Effector memory CD4-positive, alpha-beta T cell (primary cell): ENCODE measurements at places on chromosomes 16 and 17.

DNA sequence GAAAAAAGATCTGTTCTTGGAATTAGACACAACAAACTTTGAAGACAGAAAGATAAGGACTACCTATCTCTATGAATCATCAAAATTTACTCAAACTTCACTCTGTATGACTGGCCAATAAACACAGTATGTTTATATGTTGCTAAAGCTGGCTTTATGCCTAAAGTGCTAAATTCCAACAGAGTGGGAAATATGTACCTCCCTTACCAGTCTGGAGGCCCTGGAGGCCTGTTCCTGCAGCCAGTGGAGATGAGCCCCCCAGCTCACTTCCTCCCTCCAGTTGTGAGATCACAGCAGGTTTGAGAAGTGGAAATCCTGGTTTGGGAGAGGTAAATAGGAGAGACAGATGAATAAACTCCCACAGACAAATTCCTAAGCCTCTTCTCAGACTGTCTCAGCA is 9.0 kb downstream of the ZNF23 start:
- DNase-seq: no peak

DNA sequence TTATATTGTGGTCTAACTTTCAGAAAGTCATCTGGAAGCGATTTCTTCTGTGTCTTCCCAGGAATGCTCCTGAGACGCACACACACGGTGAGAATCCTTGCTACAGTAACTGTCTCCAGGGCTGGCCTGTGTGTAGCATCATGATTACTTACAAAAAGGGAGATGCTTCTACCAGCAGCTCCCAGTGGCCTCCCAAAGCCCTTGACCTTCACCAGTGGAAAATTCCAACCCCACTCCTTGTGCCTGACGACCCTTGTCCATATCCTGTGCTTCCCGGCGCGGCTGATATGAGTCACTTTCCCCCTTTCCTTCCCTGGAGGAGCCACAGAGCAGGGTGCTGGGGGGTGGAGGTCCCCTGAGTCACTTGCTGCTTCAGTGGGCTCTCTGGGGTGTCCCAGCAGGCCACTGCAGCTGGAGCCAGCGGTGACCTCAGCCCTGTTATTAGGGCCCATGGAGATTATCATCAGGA is 22.1 kb upstream of the NAT9 start:
- no peak for DNase-seq

DNA sequence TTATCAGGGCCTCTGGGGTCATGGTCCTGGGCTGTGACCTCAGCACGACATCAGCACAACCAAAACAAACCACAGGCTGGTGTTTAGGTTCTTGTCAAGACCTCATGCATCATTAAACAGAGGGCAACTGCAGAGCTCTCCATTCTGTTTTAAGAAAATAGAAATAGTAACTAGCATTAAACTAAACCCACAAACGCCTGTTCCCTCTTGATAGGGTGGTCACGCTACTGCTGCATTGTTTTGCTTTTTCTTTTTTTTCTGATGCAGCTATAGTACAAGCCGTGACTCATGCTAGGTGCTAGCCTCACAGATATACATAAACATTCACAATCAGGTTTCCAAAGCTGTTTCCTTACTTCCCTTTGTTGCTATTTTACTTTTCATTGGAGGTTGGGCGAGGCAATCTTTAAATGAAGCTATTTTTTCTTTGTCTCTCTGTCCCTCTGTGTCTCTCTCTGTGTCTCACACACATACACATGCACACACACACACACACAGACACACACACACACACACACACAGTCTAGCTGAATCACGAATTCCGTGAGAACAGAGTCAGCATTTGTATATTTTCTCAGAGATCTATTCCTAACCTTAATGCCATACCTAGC is 310.3 kb downstream of the CDH13 start:
- no peak for DNase-seq

DNA sequence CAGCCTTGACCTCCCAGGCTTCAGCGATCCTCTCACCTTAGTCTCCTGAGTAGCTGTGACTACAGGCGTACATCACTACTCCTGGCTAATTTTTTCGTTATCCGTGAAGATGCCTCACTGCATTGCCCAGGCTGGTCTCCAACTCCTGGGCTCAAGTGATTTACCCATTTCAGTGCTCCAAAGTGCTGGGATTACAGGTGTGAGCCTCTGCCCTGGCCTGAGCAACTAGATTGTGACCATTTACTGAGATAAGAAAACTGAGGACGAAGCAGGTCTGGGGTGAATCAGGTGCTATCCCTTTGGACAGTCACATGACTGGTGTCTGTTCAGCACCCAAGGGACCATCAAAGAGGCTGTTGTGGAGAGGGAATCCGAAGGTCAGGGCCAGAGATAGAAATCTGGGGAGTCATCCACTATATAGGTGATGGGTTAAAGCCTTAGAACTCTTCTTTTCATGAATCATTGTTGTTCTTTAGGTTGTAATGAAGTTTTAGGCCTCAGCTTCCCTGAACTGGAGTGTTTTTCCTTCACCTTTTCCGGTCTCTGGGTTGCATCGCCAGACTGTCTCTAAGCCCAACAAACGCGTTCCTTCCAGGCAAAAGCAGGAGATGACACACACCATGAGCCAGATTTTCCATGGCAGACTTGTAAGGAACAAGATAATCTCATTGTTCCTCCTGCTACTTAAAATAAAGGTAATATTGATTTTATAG is 62.5 kb downstream of the FTO start:
- DNase-seq: no peak

- no peak for DNase-seq
Observed at GRCh38 chr17:61495161-61495857, 43.1 kb downstream of the TBX4 start.

DNA sequence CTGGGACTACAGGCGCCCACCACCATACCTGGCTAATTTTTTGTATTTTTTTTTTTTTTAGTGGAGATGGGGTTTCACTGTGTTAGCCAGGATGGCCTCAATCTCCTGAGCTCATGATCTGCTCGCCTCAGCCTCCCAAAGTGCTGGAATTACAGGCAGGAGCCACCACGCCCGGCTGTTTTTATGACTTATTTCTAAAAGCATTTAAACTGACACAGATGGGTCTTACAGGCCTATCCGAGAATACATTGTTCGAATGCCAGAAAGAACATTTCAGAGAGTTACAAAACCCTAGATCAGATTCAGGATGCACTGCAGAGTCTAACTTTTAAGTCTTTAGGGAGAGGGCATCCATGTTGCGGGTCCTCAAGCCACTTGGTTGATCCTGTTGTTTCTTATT is 234.7 kb upstream of the MAF start:
- no peak for DNase-seq

- DNase-seq: peak; percentile 74
Observed at GRCh38 chr17:8109661-8110455, 8.5 kb downstream of the ALOXE3 start.

DNA sequence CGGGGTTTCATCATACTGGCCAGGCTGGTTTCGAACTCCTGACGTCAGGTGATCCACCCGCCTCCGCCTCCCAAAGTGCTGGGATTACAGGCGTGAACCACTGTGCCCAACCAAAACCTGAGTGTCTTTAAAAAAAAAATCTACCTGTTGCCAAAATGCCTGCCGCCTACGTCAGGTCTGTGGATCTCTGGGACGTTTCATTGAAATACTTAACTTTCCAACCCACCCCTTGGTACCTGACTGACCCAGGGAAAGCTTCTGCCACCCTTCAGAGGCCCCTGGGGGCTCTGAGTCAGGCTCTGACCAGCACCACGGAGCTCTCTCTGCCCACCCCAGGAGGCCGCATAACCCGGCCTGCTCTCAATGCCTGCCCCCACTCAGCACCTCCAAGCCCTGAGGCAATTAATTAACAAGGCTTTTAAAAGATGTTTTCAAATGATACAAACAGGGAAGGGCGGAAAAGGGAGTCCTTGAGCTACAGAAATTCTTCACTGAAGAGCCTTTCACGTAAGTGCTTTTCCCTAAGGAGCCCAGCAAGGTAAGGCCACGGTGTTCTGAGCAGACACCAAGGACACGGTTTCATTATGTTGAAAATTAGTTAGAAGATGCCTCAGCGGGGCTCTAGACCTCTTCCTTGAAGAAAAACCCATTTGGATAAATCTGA is 29.3 kb upstream of the GSG1L start:
- no peak for DNase-seq

- DNase-seq: no peak
Observed at GRCh38 chr16:85901773-85902365, 2.9 kb downstream of the IRF8 start.

GRCh38 chr16:76276745-76277438 is at the start of gene CNTNAP4:
Gene CNTNAP4 (plus strand): TSS chr16:76277401. CDS start chr16:76277663, 262 bp downstream.
- DNase-seq: no peak

DNA sequence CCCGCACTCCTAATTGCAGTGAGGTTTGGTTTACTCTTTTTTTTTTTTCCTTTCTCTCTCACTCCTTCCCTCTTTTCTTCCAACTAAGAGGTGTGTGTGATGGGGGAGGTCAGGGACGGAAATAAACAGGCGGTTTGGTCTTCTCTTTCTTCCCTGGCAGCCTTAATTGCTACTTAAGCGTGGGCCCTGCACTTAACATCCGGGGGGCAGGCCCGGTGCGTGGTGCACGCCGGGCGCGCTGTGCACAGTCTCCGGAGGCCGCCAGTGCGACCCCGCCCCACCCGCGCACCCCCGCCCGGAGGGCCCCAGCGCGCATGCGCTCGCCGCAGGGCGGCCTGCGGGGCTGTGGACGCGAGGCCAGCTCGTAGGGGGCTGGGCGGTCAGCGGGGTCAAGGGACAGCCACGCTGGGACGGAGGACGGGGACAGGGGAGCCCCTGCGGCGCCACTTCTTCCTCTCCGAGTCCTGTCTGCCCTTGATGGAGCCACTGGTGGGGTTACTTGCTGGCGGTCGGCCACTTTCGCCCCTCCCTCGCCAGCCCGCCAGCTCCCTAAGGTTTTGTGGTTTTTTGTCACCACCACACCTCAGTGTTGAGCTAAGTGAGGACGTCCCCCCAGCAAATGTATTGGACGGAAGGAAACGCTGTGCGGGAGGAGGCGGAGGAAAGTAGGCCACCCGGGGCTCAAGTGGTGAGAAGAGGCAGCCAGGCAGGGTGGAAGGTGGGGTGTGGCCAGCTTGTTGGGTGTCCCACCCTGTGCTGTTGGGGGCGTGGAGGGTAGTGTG is 120.9 kb downstream of the MRM1 start:
- peak; percentile 51 for DNase-seq

- no peak for DNase-seq
Observed at GRCh38 chr16:80569440-80570105, 28.8 kb downstream of the DYNLRB2 start.

DNA sequence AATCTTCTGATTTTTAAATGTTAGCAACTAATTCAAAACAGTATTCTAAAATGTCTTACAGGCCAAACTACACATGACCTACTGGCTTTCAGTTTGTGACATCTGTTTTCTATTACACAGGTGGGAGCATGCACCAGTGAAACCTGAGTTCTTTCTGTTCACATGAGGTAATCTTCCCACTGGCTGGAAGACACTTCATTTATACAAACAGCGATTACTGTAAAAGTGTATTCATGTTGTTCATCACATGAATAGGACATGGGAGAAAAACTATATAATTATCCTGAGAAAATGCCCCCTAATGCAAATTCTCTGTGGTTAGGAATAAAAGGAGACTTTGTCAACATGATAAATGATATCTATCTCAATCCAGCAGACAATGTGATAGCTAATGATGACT is 11.1 kb upstream of the PIK3R5 start:
- no peak for DNase-seq

GRCh38 chr16:51761001-51761400 is 609.9 kb upstream of the SALL1 start:
- DNase-seq: no peak

DNA sequence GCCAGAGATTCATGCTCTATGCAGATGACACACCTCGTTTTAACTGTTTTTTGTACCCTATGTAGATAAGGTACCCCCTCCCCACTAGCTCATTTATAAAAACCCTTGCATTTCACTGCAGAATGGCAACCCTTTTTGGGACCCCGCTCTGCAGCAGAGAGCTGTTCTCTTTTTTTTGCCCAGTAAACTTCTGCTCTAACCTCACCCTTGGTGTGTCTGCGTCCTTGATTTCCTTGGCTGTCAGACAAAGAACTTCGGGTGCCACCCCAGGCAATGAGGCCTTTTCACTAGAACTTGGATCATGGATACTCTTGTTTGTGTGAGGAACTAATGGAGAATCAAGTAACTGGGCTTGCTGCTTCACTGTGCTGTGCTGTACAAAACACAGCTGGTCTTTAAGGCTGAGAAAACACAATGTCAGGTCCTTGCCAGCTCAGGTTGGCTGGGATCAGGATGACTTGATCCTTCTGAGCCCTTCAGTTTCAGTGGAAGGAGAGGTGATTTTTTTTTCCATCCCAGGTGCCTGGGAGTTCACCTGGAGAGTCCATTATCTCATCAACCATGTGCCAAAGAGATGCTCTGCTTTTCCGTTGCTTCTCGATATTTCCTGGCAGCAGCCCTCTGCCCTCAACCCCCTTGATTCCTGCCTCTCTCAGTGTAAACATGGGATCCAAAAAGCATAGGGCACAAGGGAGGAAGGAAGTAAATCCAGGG is 133.2 kb upstream of the FAM20A start:
- DNase-seq: no peak

- DNase-seq: no peak
Observed at GRCh38 chr17:63579633-63580032, 21.1 kb upstream of the TACO1 start.

DNA sequence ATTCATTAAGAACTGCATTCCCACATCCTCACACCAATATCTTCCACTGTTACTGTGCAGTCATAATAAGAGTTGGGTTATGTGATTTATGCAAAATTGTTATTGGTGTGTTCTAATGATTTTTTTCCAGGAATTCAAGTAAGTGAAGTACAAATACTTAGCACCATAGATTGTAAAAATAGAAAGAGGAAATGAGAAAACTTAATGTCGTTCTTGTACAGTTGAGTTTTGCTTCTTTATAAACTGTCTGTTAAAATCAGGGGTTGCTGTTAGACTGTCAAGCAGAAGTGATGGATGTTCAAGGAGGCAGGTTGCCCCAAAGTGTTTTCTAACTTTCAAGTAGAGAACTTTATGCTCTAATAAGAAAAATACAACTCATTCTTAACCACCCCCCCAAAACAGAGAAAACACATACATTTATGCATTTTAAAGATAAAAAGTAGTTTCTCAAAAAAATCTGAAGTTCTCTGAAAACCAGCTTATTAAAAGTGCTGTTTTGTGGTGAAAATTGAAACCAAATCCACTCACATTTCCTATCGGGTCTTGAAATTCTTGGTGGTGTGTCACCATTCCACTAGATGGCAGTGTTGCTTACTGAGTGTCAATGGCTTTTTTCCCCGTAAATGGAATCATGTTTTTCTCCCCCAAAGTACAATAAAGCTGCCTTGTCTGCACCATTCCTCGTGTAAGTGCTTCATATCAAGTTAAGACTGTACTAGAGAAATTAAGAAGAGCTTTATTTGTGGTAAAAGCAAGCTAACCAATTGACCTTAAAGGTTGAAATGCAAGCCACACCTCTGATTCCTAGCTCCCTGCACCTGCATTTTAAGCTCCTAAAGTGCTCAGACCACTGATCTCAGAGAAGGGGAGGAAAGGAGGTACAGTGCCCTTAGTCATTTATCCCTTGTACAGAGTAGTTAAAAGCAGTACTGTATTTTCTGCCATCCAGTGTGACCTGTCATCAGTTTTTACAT is 4.7 kb upstream of the IGSF6 start:
- DNase-seq: peak; percentile 29
